ENCODE measurements at places on chromosomes 3 and 15.

GRCh38 chr3:115146032-115146417, 1.1 kb downstream of the ZBTB20 start:
- DNase-seq = no peak

GRCh38 chr3:28151608-28152228, 89.7 kb upstream of the CMC1 start:
- DNase-seq = no peak

GRCh38 chr3:122239112-122239511, 55.6 kb downstream of the CASR start:
- DNase-seq = no peak

DNA sequence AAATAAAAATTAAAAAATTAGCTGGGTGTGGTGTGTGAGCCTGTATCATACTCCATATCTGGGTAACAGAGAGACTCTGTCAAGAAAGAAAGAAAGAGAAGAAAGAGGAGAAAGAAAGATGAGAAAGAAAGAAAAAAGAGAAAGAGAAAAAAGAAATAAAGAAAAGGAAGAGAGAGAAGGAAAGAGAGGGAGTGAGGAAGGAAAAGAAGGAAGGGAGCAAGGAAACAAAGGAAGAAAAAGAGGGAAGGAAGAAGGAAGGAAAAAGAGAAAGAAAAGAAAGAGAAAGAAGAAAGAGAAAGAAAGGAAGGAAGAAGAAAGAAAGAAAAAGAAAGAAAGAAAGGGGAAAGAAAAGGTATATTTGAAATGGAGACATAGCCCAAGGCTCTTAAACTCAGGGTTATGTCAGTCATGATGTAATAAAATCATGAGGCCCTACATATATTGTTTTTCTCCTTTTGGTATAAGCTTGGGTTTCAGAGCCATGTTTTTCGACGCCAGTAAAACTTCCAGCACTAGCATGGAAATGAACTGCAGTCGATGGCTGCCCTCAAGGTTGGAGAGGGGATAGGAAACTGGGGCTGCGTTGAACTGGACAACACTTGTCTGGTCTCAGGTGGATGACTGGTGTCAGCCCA, 38.0 kb upstream of the RFTN1 start:
- no peak for DNase-seq

DNA sequence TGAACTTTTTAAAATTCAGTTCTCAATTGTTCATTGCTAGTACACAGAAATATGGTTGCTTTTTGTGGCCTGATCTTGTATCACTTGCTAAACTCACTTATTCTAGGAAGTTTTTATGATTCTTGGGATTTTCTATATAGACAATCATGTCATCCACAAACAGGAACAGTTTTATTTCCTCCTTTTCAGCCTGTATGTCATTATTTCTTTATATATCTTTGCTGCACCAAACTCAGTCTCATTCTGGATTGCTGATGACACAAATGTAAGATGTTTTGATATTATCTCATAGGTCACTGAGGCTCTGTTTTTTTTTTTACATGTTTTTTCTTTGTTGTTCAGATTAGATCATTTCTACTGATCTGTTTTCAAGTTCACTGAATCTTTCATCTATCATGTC, 71.7 kb downstream of the TTBK2 start:
- no peak for DNase-seq

GRCh38 chr3:182118066-182118465, 406.3 kb downstream of the SOX2 start:
- no peak for DNase-seq

GRCh38 chr3:23542079-23542478, 263.7 kb upstream of the UBE2E1 start:
- no peak for DNase-seq

GRCh38 chr3:159898147-159898546, 90.5 kb upstream of the IL12A start:
- no peak for DNase-seq

GRCh38 chr15:25800761-25801515, 62.2 kb downstream of the ATP10A start:
- no peak for DNase-seq

DNA sequence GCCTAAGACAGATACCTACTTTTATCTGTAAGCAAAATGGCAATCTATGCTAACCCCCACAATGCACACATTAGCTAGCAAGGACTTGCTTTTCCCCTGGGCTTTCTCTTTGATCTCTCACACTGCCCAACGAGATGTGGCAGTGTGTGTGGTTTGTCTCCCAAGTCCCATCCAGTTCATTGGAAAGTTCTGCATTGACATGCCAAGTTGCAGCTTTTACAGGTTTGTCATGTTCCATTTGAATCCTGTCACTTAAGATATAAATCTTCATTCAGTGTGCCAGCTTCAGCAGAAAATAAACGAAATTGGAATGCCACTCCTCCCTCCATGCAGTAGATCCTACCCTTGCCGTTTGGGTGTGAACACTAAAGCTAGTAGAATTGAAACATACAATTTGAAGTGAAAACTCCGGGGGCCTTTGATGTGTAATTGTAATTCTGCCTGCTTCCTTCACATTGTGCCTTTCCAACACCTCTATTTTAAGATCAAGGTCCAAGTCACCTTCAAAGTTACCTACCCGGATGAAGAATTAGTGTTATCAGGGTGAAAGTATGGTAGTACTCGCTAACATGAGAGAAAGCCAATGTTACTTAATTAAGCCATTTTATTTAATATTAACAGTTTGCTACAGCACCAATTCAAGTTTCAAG, 130.9 kb upstream of the BHLHE40 start:
- no peak for DNase-seq

- DNase-seq = no peak
These were observed 61.0 kb downstream of the ABTB1 start for GRCh38 chr3:127733781-127734180.

DNA sequence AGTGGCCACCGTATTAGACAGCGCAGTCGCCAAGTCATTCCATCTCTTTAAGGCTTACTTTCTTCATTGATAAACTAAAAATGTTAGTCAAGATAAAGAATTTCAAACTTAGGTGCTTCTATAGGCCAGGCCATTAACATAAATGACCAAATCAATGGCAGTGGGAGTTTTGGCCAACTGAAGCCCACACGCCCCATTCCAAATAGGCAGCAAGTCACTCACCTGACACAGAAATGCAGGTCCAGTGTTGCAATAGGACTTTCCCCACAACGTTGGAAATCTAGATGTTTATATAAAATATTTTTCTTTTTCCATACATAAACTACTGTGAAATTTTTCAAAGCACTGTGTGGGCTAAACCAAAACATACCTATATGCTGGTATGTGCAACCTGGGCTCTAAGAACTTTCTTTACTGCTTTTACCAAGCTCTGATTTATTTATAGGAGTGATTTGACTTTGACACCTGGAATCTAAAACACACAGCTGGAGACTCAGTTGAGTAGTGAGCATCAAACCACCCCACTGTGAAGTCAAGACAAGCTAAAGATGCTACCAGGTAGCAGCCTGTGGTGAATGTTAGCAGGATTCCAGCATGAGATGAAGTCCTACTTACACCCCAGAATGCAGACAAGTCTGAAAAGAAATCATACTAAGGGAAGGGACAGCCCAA, 15.1 kb downstream of the GOLIM4 start:
- DNase-seq = no peak

DNA sequence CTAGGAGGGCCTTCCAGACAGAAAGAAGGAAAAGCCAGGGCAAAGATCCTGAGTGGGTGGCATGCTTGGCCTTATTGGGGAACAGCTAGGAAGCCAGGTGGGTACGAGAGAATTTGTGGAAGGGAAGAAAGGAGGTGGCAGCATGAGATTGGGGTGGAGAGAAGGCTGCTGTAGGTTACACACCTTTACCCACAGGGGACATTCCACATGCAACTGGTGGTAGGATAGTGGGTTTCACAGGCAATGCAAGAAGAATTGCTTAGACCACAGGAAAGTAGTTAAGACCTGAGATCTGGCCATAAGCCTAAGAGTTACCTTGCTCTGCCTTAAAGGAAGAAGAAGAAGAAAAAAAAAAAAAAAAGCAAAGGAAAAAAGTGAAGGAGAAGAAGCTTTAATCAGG, 19.8 kb downstream of the ANP32A start:
- no peak for DNase-seq

DNA sequence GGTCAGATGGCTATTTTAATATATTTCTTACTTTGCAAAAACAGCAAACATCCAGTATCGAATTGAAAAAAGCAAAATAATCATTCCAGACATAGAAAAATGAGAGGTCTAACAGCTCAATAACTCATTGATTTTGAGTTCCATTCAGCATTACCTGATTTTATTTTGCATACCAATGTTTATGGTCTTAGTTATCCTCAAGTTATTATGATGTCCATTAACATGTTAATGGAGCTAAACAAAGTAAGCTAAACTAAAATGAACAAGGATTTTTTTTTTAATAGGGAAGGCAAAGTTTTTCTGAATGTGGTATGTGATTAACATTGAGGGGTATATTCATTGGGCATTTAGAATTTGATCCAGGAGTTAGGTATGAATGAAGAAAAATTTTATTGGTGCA, 13.1 kb downstream of the MYH15 start:
- no peak for DNase-seq

DNA sequence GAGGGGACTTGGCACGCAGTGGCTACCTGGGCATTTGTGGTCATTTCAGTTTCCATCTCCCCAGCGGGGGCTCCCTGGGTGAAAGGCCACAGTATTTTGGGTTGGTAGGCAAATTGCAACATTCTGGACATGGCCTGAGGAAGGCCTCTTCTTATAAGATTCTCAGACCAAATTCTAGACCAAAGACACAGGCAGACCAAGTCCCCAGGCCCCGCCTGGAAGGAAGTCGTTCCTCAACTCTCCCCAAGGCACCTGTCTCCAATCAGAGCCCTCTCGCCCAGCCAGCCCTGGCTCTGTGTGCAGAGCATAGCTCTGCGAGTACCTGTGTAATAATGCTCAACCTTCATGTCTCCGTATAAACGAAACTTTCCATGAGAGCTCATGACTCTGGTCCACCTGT, 53.1 kb downstream of the GRIP2 start:
- no peak for DNase-seq

- no peak for DNase-seq
These were observed 25.1 kb downstream of the STIMATE start for GRCh38 chr3:52872245-52872644.

GRCh38 chr15:42080186-42080918, 14.0 kb downstream of the PLA2G4D start:
- DNase-seq = no peak

- DNase-seq = no peak
These were observed 114.3 kb downstream of the TGFBR2 start for GRCh38 chr3:30720586-30721313.

DNA sequence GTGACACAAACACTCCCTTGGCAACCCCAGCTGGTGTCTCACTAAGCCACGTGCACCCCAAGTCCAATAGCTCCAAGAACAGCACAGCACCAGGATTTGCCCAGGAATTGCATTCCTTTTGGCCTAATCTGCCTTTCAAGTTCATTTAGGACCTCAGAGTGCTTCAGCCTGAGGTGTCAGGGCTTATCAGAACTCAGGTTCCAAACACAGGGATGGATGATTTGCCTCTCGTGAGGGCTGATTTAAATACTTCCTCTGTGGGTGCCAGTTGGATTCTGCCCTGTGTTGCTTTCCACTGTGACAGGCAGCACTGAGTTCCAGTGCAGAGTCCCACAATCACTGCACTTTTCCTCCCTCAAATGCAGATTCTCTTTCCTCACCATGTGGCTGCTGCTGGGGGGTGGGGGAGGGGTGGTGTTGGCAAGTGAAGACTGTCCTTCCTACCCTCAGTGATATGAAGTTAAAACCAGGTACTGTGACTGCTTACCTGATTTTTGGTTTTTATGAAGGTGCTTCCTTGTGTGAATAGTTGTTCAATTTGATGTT, 204.3 kb upstream of the STAC start:
- no peak for DNase-seq

- DNase-seq = no peak
These were observed 72.9 kb downstream of the MOBP start for GRCh38 chr3:39540162-39540921.

DNA sequence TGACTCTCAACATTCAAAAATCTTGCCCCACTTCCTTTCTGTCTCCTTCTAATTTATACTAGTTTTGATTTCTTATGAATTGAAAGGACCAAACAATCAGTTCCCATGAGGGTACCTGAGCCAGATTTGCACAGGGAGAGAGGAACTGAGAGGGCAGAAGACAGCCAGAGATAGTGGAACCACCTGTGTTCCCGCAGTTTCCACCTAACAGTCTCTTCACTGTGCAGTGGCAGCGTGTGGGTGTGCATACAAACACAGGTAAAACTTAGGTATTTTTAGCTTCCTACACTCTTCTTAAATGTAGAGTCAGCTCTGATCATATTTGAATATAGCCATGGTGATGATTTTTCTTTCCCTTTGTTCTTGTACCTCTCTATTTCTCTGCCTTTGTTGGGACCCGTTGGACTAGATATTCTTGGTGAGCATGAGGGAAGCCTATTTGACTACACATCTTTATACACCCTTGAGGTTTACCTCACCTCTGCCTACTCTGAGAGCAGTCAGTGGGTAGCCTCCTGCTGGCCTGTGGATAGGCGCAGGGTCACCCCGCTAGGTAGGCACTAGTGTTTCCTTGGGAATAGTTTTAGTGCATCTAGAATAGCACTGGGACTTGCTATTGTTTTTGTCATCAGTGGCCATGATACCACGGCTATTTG, 58.8 kb downstream of the MAP3K13 start:
- DNase-seq = no peak

DNA sequence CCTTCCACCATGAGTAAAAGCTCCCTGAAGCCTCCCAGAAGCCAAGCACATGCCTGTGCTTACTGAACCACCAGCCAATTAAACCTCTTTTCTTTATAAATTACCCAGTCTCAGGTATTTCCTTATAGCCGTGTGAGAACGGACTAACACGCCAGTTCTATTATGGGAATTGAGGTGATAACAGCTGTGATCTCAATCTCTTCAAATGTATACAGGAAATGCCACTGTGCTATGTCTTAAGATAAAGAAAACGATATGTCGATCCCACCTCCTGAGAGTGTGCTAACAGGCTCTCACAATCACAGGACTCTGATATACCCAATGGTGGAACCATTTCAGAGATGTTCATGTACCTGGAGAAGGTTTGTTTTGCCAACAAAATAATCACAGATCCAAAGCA, 26.2 kb downstream of the CHSY1 start:
- DNase-seq = no peak

GRCh38 chr3:141231952-141232823, 563 bp downstream of the PXYLP1 start:
- no peak for DNase-seq

GRCh38 chr3:40329071-40329470, 19.6 kb downstream of the EIF1B start:
- DNase-seq = no peak

DNA sequence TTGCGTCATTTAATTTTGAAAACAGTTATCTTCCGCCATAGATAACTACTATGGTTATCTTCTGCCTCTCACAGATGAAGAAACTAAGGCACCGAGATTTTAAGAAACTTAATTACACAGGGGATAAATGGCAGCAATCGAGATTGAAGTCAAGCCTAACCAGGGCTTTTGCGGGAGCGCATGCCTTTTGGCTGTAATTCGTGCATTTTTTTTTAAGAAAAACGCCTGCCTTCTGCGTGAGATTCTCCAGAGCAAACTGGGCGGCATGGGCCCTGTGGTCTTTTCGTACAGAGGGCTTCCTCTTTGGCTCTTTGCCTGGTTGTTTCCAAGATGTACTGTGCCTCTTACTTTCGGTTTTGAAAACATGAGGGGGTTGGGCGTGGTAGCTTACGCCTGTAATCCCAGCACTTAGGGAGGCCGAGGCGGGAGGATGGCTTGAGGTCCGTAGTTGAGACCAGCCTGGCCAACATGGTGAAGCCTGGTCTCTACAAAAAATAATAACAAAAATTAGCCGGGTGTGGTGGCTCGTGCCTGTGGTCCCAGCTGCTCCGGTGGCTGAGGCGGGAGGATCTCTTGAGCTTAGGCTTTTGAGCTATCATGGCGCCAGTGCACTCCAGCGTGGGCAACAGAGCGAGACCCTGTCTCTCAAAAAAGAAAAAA, 1.2 kb downstream of the B2M start:
- no peak for DNase-seq
